ENCODE measurements at places on chromosomes 11 and 22. TPM values are rescaled to one million over a fixed set of nuclear protein-coding genes. Genes with fewer than 3 reads are reported as not detected.

The GDPD4 gene
- not detected for total RNA-seq

The OR52A1 gene
- total RNA-seq, result not detected

The CRYBB3 gene
- 0.26 TPM for total RNA-seq

The CDC42EP2 gene
- 7.9 TPM for total RNA-seq

The DSCAML1 gene
- 2.3 TPM for total RNA-seq

The C22orf42 gene
- 0.31 TPM for total RNA-seq

Data from pancreas (tissue), 10 donors.